ENCODE measurements at places on chromosomes 7 and 10.

DNA sequence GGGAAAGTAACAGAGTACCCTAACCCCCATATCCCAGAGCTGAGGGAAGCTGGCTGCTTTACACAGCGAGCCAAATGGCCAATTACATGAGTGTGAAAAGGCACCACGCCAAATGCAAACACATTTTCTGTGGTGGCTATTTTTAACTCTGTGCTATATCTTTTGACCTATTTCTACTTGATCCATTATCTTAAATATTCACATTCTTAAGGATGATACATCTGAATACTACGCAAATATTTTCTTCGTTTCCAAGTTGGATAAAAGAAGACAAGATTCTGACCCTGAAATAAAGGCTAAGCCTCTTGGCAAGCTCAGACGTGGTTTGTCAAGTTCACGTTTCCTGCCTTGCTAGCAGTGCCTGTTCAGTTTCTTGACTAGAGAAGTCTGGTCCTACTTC is 146.7 kb upstream of the TMEM196 start:
- no peak for DNase-seq

- DNase-seq: peak; percentile 60
Measured at GRCh38 chr10:71766717-71767419, 6.5 kb downstream of the VSIR start.

DNA sequence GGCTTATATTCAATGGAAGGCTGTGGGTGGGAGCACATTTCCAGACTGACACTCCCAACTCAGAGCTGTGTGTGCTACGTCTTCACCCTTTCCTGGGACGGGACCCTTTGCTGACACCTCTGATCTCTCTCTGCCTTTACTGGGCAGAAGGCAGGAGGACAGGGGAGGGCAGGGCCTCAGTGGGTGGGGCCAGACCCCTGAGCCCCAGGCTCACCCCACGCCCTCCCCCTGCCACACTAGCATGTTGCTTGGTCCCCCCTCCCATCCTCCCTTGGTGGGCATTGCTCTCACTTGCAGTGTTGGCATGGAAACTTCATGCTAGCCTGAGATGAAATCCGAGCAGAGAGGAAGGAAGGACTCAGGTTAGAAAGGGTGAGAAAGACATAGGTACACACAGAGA is 18.4 kb downstream of the TMEM273 start:
- no peak for DNase-seq

DNA sequence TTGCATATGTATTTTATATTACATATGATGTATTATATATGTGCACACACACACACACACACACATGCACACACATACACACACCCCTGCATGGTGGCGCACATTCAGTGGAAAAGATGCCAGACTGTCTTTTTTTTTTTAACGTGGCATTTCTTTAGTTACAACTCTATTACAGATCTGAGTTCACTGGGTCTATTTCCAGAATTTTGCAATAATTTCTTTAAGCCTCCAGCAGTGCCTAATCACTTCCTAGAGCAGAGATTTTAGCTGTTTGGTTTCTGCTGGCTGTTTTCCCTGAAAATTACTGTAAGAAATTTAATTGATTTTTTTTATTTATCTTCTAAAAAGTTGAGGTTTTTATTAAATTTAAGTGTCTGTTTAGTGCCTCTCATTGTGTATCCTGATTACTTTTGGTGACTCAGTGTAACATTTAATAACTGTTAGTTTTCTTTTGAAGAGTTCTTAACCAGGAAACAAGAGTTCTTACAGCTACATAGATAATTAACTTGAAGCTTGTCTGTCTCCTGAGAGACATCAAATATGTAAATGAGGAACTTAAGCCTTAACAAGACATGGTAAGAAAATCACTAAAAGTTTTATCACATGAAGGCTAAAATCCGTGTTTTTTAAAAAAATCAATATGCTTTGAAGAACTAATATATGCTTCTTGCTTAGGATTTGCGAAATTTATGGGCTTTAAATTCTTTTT is 232.0 kb downstream of the MDFIC start:
- no peak for DNase-seq

DNA sequence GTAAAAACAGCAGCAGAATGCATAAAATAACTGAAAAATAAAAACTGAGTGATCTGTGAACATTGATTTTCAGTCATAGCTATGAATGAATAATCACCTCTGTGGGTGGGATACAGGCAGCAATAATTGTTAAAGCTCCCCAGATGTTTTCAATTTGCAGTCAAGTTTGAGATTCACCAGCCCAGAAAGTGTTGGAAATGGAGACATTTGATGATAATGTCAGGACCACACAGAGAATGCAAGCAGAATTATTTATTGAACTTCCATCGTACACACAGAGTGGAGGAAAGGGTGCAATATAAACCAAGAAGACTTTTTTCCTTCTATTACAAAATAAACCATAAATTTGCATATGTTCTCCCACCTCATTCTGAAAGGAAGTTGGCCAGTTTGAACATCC is 601.7 kb downstream of the ANKRD7 start:
- no peak for DNase-seq

Data from CD4-positive, alpha-beta T cell treated with Interleukin-4 for 1 hour (primary cell).